ENCODE measurements at places on chromosomes 5 and 9. TPM values are rescaled to one million over a fixed set of nuclear protein-coding genes. Genes with fewer than 3 reads are reported as not detected.

Gene GPR151
- not detected for total RNA-seq

Gene OR1L8
- total RNA-seq = not detected

Gene ZNF366
- total RNA-seq = not detected

Gene ITK
- not detected for total RNA-seq

Gene IL7R
- 6.7 TPM for total RNA-seq

All from foreskin keratinocyte (primary cell).